Stimulated activated CD4-positive, alpha-beta T cell treated with anti-CD3 and anti-CD28 coated beads, Interleukin-4, amount 100 ng/mL, for 48 hours (primary cell): ENCODE measurements at places on chromosomes 4 and X.

DNA sequence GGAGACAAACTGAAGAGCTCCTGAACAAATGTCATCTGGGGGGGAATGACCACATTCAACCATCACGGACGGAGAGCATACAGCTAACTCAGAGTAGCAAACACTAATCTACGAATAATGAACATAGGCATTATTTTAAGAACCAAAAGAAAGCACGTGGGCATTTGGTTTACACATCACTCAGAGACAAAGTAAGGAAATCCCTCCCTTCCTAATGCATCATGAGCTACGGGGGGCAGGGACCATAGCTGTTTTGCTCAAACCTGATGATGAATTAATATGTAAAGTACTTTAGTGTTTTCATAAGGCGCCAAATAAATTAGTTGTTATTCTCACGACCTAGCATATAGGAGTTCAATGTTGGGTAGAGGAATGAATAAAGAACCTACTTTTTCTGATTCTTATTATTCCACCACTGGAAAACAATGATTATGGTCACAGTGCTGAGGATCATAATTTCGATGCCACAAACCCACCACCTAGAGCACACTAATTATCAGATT lies 11.7 kb upstream of the TMEM156 start:
- no peak for DNase-seq

DNA sequence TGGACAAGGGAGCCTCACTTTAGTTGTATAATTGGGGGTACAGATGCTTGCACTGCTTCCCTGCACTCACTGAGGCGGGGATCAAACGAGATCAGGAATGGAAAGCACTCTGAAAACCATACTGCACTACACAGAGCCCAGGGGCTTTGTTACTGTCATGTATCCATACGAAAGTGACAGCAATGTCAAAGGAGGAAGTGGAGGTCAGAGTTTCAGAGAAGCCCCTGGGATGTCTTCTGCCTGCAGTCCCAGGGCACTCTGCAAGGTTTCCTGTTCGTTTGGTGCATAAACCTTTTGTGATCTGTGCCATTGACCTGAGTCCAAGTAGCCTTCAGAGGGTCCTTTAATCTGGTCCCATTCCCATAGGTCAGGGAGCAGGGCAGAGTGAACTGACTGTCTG lies 31.2 kb downstream of the RNF175 start:
- no peak for DNase-seq

GRCh38 chr4:47057991-47058390 lies 26.6 kb downstream of the GABRB1 start:
- no peak for DNase-seq

GRCh38 chr4:4968161-4968725 lies 51.0 kb downstream of the CYTL1 start:
- no peak for DNase-seq

DNA sequence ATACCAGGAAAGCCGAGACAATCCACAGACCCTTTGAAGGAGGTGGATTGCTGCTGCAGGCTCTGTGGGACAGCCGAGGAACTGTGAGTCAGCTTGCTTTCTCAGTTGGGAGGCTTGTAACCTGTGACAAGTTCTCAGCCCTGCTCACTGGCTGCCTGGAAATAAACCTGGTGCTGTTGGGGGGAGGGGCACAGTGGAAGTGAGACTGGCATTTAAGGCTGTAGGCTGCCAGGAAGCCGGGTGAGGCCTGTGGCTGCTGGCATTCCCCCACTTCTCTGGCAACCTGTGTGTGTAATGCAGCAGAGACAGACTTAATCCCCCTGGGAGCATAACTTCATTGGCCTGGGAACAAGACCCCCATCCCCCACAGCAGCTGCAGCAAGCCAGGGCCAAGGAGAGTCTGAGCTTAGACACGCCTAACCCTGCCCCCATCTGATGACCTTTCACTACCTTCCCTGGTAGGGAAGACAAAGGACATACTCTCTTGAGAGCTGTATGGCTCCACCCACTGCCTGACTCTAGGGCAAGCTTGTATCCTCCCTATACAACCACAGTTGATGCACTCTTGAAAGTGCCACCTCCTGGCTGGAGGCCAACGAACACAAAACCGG lies 64.1 kb downstream of the ALPK1 start:
- no peak for DNase-seq

DNA sequence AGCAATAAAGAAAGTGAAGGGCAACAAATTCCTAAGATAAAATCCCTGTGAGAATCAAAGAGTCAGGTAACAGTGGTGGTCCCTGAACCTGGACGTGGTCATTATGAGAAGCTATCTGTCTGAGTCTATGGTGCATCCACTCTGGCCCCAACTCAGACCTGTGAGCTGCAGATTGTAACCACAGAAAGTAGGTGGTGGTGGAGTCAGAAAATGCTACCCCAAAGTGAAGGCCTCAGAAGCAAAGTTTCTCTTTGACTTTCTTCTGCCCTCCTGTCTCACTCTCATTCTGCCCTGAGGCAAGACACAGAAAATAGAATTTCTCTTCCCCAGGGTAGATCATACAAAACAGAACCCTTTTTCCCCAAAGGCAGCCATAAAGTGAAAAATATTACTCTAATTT lies 84.1 kb upstream of the NEIL3 start:
- no peak for DNase-seq

GRCh38 chr4:165095291-165095690 lies 17.4 kb downstream of the TMEM192 start:
- no peak for DNase-seq

- DNase-seq, result no peak
Measured at GRCh38 chr4:142719854-142720541, 126.1 kb downstream of the INPP4B start.

DNA sequence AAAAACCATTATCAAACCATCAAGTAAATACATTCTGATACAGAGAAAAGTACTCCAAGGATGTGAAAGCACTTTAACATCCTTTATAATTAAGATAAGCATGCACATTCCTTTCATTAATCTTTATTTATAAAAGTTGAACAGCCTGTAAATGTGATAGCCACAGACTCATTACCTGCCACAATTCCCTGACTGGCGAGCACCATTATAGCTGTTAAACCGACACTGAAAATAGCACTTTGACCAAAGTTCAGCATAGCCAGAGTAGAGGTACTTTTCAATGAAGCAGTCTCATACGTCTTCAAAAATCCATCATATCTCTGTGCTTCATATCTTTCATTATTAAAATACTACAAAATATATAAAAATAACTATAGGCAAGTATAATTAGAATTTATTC lies 84.7 kb downstream of the ABCB7 start:
- no peak for DNase-seq

DNA sequence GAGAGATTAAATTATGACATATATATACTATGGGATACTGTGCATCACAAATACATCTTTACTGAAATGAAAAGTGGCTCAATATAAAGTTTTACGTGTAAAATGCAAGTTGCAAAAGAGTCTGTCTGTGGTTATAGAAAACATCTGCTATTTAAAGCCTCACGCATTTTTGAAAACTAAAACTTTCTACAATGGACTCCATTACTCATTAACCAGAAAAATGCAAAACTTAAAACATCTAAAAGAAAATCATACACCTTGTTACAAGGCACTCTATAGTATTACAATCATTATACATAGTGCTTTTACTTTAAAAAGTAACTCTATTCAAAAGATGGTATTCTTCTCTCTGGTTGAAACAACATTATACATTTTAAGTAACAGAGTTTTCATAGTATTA lies 755.6 kb downstream of the DMD start:
- DNase-seq, result no peak
